Activated T-helper 1 cell treated with anti-CD3 and anti-CD28 coated beads, Interleukin-12 subunit alpha, Interleukin-12 subunit beta, Interleukin-2, Interleukin-4 antibody, amounts not matched to agents 30 ng/mL and 10 ng/mL and 1 ng/mL, durations not matched to agents 14 hours and 24 hours and 36 hours (primary cell): ENCODE measurements at places on chromosomes 4 and X. TPM values are rescaled to one million over a fixed set of nuclear protein-coding genes. Genes with fewer than 3 reads are reported as not detected.

GRCh38 chr4:182968917-182969650, 51.9 kb upstream of the DCTD start:
- H3K36me3 ChIP-seq = no peaks in the 10 kb centered on the region
- no peak overlapping the region for H3K27ac ChIP-seq
- H3K4me3 ChIP-seq = no peak overlapping the region
- H3K27me3 ChIP-seq = peaks cover 20% of the 10 kb centered on the region
- no peaks in the 10 kb centered on the region for H3K4me1 ChIP-seq

- peak overlapping the region; percentile 35 for H3K27ac ChIP-seq
- H3K36me3 ChIP-seq = peaks cover 29% of the 10 kb centered on the region
- H3K4me1 ChIP-seq = peaks cover 44% of the 10 kb centered on the region
- H3K27me3 ChIP-seq = no peaks in the 10 kb centered on the region
Observed at GRCh38 chr4:165288639-165289422, 38.6 kb upstream of the MSMO1 start.

DNA sequence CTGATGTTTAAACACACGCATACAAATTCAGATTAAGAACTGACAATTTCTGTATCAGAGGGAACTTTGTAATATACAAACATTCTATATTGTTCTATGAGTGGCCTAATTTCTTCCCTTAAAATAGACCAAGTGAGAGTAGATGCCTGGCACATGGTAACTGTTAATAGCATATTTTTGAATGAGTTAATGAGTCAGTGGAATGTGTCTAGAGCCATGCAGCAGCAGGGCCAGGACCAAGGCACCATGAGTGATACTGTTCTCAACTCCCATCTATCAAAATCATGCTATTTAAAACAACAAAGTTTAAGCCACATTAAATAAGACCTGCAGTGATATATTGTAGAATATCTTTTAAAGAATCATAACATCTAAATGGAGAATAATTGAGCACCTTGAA, 98.3 kb downstream of the ARHGAP24 start:
- no peak overlapping the region for H3K4me3 ChIP-seq
- no peak for DNase-seq
- no peaks in the 10 kb centered on the region for H3K27me3 ChIP-seq

GRCh38 chrX:49043987-49044281, 777 bp upstream of the TFE3 start:
- no peak for DNase-seq
- peak overlapping the region; percentile 96 for H3K4me3 ChIP-seq
- H3K27me3 ChIP-seq = no peaks in the 10 kb centered on the region
- peaks cover 12% of the 10 kb centered on the region for H3K36me3 ChIP-seq

GRCh38 chrX:96841325-96841724, 42.4 kb upstream of the RPA4 start:
- no peaks in the 10 kb centered on the region for H3K4me1 ChIP-seq
- no peak overlapping the region for H3K27ac ChIP-seq
- no peaks in the 10 kb centered on the region for H3K36me3 ChIP-seq

The GNRHR gene
- total RNA-seq = not detected in 2 replicates

The PCDH10 gene
- not detected in 2 replicates for total RNA-seq

The RAI2 gene
- total RNA-seq = 0.10 and 0.17 TPM in 2 replicates
